ENCODE measurements at places on chromosomes 5 and 9.
A peak's percentile ranks its signal among the peaks of the same experiment; 100 is the strongest.

- DNase-seq, result no peak
Measured at GRCh38 chr9:3049636-3050035, 205.7 kb upstream of the PUM3 start.

- DNase-seq, result no peak
Measured at GRCh38 chr5:122615146-122615545, 159.7 kb upstream of the SNX2 start.

- no peak for DNase-seq
Measured at GRCh38 chr5:95891499-95891898, 69.0 kb upstream of the GLRX start.

GRCh38 chr5:145479271-145479670 is 355.9 kb downstream of the PRELID2 start:
- peak; percentile 88 for DNase-seq

DNA sequence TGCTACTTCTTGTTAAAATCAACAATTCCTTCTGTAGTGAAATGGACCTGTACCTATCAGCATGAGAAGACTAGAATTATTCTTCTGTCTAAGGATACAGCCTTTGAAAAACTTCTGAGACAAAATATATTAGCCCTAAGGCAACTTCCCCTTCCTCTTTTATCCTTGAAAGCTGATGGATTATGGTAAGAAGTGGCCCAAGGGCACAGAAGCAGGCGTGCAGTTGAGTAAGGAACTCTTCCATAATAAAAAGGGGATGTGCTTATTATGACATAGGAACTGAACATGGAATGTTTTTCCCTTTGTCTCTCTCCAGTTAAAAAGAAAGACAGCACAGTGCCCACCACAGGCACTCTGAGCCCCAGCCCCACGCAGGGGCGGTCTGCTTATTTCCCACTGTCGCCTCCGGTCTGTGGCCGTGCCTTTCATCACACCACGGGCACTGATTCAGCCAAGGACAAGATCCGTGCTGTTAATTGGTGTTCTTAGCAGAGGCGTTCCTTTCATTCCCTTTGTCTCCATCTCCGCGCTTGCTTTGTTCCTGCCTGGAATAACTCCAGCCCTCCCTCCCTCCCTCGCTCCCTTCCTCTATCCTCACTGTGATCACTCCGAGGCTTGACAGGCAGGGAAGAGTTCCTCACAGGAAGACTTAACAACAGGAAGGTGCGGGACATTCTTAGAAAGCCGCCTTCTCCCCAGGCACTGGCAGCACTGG is 135.9 kb upstream of the OTULINL start:
- peak; percentile 90 for DNase-seq

GRCh38 chr9:91710158-91710557 is 239.9 kb downstream of the ROR2 start:
- DNase-seq, result peak; percentile 12

- DNase-seq, result peak; percentile 77
Measured at GRCh38 chr9:35258660-35259474, 97.1 kb downstream of the UNC13B start.

- no peak for DNase-seq
Measured at GRCh38 chr5:148697180-148697808, 43.0 kb upstream of the HTR4 start.

DNA sequence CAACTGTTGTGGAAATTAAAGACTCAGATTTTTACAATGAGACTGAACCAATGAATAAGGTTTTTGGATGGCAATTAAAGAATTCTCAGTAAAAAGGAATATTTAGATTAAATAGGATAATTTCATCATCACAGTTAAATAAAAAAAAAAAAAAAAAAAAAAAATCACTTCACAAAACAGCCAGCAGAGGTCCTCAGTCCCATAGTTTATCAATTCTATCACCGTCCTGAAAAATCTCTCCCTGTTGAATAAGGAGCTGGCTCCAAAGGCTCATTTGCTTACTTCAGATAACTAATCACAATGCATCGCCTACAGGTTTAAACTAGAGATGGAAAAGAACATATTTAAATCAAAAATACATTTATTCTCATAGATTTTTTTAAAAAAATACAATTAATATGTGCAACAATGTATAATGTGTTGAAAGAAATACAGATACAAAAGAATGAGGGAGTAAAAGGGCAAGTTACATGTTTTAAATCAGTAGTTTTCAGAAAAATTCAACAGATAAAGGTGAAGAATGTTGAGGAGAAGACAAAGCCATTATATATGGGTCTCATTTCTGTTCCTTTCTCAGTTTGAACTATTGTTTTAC is 175.8 kb upstream of the CHD1 start:
- DNase-seq, result no peak

DNA sequence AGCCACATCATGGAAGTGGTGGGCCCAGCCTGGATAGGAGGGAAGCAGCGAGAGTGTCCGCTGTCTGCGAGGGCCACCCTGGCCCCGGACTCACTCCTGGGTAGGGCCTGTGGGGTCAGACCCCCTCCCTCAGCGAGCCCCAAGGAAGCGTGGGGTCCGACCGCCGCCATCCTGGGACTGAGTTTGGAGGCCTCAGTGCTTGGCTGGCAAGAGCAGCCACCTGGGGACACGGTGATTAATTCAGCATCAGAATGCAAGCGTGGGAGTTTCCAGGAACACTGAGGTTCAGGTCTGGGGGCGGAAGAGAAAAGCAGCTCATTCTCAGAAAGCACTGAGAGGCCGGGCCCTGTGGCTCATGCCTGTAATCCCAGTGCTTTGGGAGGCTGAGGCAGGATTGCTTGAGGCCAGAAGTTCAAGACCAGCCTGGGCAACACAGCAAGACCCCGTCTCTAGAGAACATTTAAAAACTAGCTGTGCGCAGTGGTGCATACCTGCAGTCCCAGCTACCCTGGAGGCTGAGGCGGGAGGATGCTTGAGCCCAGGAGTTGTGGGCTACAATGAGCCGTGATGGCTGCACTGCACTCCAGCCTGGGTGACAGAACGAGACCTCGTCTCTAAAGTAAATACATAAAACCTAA is 18.3 kb upstream of the CAMSAP1 start:
- no peak for DNase-seq

DNA sequence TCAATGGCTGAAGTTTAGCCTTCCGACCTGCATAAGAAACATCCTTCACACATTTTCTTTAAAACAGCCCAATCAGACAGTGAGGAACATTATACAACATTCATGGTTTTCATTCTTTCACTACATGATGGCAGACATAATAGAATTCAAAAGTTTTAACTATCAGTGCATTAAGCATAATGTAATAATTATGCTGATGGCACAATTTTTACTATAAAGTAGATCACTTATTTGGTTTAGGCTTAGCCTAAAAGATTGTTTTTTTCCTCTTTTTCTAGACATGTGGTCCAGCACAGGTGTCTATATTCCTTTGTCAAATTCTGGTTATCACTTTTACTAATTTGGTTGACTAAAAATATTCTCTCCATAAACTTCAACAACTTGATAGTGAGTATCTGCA is 46.5 kb downstream of the EFNA5 start:
- no peak for DNase-seq

DNA sequence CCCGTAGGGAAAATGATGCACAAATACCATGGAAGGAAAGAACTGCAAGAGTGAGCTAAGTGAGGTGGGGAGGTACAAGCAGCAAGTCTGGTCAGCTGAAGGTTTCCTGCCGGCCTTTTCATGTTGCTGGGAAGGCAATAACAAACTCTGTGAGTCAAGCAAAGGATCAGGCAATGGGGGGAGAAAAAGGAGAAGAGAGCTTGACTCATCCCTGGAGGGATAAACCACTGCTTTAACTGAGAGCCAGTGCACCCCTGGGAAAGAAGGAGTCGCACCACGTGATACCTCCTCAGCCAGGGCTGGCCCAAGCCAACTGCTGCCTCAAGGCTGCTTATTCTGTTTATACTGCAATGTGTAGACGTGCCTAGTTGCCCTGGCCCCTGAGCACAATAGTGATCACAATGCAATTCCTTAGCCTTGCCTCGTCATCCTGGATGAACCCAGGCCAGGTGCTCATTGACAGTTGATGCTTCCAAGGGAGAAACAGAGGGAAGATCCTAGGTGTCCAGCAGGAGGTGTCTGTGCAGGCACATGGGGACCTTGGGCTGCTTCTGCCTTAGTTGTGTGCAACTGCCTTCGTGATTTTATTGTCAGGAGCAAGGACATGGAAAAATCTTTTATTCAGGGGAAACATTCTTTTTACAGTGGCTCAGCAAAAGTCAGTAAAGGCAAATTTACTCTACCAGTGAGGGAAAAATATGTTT is 203.0 kb upstream of the TUT7 start:
- peak; percentile 73 for DNase-seq

DNA sequence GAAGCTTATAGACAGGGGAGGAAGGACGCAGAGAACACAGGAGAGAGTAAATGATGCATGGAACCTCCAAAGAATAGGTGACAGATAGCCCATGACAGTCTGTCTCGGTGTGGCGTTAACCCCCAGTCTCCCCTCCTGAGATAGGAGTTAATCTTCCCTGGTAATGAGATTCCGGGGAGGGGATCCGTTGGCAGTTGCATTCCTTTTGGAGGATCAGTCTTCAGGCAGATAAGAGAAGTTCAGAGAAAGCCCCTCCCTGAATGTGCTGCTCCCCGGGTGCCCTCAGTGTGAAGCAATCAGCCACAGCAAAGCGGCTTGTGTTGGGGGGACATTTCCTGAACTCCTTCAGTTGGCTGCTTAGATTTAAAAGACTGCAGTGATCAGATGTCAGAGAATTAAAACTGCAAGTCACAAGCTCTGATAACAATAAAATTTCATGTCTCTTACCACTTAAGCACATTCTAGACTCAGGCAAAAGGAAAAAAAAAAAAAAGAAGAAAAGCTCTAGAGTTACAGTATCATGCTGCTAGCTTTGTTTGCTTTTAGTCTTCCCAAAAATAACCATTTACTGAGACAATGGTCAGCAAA is 121.1 kb downstream of the EGFLAM start:
- no peak for DNase-seq

GRCh38 chr5:117943541-117943940 is 1044.8 kb downstream of the DTWD2 start:
- no peak for DNase-seq

GRCh38 chr9:36035006-36035405 is 1.7 kb upstream of the RECK start:
- no peak for DNase-seq

GRCh38 chr5:175728885-175729828 is 71.3 kb downstream of the HRH2 start:
- peak; percentile 86 for DNase-seq

DNA sequence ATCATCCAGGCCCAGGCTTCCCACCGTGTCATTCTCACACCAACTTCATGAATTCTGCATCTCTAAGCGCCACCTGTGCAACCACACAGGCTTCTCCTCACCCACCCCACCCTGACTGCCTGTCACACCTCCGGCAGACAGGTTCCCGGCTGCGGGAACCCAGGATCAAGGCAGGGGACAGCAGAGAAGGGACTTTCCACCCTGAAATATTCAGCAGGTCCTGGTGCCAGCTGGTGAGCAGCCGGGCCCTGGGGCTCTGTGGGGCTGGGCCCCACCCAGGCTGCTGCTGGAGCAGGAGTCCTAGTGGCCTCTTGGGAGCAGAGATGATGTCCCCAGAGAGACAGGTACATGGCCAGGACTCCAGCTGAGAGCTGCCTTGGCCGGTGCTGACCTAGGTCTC is 12.7 kb downstream of the ANXA6 start:
- DNase-seq, result no peak

GRCh38 chr5:17221843-17222636 is 4.6 kb downstream of the BASP1 start:
- DNase-seq, result peak; percentile 53

GRCh38 chr5:123217173-123217572 is 128.1 kb downstream of the PRDM6 start:
- DNase-seq, result no peak

GRCh38 chr5:40502736-40503135 is 177.0 kb upstream of the PTGER4 start:
- no peak for DNase-seq

GRCh38 chr5:3642231-3642630 is 46.6 kb downstream of the IRX1 start:
- peak; percentile 19 for DNase-seq

DNA sequence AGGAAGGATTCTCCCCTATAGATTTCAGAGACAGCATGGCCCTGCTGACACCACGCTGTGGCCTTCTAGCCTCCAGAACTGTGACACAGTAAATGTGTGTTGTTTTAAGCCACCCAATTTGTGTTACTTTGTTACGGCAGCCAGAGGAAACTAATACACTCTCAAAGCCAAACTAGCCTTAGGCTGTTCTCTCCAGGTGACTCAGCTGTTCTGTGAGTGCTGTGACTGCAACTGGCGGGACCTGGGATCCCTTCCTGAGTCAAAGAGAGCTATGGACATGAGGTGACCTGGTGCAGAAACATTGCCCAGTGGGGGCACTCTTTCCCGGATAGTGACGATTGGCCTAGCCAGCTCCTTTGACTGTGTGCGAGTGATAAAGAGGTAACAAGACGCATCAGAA is 14.0 kb upstream of the MLANA start:
- DNase-seq, result peak; percentile 69

DNA sequence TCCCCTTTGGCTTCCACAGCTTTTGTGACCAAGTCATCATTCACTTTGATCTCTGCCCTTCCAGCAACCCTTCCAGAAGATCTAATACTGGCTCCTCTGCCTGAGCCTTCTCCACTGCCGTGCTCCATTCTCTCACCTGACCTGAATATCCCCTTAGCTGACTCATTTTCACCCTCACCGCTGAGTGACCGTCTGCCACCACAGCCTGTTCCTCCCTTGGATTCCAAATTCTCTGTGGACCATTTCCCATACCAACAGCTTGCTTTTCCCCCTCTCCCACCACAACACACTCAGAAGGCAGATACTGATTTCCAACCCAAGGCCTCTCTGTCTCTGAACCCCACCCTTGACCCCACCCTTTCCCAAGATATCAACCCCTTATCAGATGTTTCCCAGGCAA is 20.5 kb upstream of the SPATA31D1 start:
- DNase-seq, result no peak

GRCh38 chr9:112248722-112249121 is 73.6 kb upstream of the SUSD1 start:
- DNase-seq, result no peak

DNA sequence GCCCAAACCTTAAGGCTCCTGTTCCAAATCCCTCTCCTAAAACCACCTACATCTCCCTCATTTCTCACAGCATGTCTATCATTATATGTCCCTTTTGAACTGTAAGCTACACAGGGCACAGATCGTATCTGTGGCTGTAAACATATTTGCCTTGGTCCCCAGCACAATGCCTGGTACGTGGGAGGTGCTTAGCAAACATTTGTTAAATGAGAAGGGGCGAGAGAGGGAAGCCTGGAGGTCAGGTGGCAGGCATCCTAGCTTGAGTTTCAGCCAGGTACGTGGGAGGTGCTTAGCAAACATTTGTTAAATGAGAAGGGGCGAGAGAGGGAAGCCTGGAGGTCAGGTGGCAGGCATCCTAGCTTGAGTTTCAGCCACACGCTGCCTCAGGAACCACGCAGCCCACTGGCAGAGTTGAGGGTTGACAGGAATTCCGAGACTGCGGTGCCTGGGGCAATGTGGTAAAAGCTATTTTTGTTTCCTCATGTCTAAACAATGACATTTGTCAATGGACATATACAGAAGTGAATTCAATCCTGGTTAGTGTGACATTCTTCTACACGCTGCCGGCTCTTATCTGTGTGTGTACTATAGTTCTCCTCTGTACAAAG is 113.6 kb downstream of the EFNA5 start:
- peak; percentile 98 for DNase-seq

- no peak for DNase-seq
Measured at GRCh38 chr5:177329883-177330282, 18.2 kb upstream of the MXD3 start.

GRCh38 chr9:35948901-35949318 is 9.0 kb downstream of the OR2S2 start:
- peak; percentile 87 for DNase-seq

Data from islet precursor cell (in vitro differentiated cells).